Natural killer cell treated with Interleukin-12 subunit alpha and Interleukin-12 subunit beta and Interleukin-15 and Interleukin-18, amount 100 ng/mL, for 72 hours (primary cell): ENCODE measurements at places on chromosomes 11 and 22. TPM values are rescaled to one million over a fixed set of nuclear protein-coding genes. Genes with fewer than 3 reads are reported as not detected.

Gene SMC1B
- 0.07 TPM for total RNA-seq

Gene SCGB1C1
- total RNA-seq, result not detected

Gene FOSL1
- 18.1 TPM for total RNA-seq

Gene GRIA4
- not detected for total RNA-seq

Gene AP1B1
- total RNA-seq, result 106 TPM

Gene B4GALNT4
- not detected for total RNA-seq

Gene MOGAT2
- total RNA-seq, result not detected

Gene JHY
- 0.59 TPM for total RNA-seq

Gene RASL10A
- total RNA-seq, result 2.0 TPM

Gene CXCR5
- total RNA-seq, result 3.1 TPM

Gene WT1
- total RNA-seq, result not detected

Gene IL17REL
- not detected for total RNA-seq

DNA sequence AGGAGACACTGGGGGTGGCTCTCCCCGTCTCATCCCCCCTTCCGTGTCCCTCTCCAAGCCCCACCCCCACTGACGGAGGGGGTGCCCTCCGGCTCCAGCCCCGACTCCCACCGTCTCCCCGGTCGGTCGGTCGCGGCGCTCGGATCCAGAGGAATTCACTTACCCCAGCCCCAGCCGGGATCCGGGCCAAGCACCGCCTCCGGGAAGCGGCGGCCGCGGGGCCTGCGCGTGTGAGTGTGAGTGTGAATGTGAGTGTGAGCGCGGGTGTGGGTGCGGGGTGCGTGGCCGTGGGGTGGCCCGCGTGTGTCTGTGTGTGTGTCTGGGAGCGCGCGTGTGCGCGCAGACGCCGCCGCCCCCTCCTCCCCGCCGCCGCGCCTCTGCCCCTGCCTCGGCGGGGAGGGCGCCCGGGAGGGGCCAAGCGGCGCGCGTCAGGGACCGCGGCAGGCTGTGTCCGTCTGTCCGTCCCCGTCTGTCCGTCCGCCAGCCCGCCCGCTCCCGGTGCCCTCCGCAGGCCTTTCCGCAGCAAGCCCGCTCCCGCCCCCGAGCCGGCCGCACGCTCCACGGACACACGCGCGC is at the start of gene ELFN2:
ELFN2 (minus strand) TSS at position 345 of the 576 bp plus-strand sequence. CDS start 51,945 bp downstream, outside the sequence.
- no peak within 1 kb of the TSS for H3K27ac ChIP-seq
- DNase-seq, result no peak
- no peak within 1 kb of the TSS for H3K4me3 ChIP-seq
- H3K27me3 ChIP-seq, result peaks cover 40% of the 10 kb centered on the region

- H3K27ac ChIP-seq, result no peak overlapping the region
- no peak overlapping the region for H3K4me3 ChIP-seq
- no peak for DNase-seq
- H3K36me3 ChIP-seq, result peaks cover 3% of the 10 kb centered on the region
Measured at GRCh38 chr22:19497245-19497644, 17.5 kb downstream of the CDC45 start.

DNA sequence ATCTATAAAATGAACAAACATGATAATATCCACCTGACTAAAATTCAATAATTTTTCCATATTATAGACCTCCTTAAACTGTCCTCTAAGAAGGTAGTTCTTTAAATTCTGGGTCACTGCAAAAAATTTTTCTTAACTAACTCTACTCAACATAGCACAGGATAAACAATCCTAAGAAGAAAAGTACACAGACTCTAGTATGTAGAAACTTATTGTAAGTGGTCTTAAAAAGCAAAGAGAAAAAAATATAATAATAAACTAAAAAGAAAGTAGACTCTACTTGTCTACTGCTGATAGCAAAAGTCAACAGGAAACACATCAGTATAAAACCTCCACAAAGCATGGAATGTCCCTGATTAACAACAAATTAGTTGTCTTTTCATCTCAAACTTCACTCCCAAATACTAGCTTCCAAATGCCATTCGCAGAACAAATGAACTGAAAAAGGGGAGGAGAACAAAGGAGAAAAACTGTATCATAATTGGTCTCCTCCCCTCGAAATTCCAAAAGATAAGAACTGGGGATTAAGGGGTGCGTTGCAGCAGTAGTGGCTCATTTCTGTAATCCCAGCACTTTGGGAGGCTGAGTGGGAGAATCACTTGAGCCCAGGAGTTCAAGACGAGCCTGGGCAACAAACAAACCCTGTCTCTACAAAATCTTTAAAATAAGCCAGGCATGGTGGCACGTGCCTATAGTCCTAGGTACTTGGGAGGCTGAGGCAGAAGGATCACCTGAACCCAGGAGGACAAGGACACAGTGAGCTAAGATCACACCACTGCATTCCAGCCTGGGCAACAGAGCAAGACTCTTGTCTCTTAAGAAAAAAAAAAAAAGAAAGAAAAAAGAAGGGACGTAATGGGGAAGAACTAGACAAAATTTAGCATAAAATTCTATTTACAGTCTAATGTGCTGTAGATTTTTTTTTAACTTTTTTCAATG is 6.5 kb downstream of the FCHSD2 start:
- DNase-seq, result no peak
- no peaks in the 10 kb centered on the region for H3K27me3 ChIP-seq
- H3K4me3 ChIP-seq, result no peak overlapping the region
- peaks cover 11% of the 10 kb centered on the region for H3K4me1 ChIP-seq
- H3K27ac ChIP-seq, result no peak overlapping the region
- peaks cover 11% of the 10 kb centered on the region for H3K36me3 ChIP-seq

GRCh38 chr11:44110231-44110679 is 14.8 kb downstream of the EXT2 start:
- H3K4me1 ChIP-seq, result peaks cover 6% of the 10 kb centered on the region
- H3K27ac ChIP-seq, result peak overlapping the region; percentile 32
- no peaks in the 10 kb centered on the region for H3K27me3 ChIP-seq

DNA sequence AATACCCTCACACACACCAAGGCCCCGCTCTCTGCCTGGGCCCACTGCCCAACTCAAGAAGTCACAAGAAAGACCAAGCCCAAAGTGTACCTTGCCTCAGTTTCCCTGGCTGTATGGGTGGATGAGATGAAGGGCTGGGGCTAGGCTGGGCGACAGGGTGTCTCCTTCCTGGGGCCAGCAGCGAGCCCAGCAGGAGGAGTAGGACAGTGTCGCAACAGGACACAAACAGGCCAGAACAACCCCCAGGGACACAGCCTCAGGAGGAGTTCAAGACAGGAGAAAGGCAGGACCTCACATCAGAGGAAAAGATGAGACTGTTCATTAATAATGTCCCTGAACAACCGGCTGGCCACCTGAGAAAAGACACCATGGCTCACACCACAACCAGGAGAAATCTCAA is 13.3 kb downstream of the CSNK1E start:
- DNase-seq, result no peak
- no peaks in the 10 kb centered on the region for H3K36me3 ChIP-seq
- H3K4me1 ChIP-seq, result peaks cover 25% of the 10 kb centered on the region
- H3K27ac ChIP-seq, result no peak overlapping the region
- no peak overlapping the region for H3K4me3 ChIP-seq

DNA sequence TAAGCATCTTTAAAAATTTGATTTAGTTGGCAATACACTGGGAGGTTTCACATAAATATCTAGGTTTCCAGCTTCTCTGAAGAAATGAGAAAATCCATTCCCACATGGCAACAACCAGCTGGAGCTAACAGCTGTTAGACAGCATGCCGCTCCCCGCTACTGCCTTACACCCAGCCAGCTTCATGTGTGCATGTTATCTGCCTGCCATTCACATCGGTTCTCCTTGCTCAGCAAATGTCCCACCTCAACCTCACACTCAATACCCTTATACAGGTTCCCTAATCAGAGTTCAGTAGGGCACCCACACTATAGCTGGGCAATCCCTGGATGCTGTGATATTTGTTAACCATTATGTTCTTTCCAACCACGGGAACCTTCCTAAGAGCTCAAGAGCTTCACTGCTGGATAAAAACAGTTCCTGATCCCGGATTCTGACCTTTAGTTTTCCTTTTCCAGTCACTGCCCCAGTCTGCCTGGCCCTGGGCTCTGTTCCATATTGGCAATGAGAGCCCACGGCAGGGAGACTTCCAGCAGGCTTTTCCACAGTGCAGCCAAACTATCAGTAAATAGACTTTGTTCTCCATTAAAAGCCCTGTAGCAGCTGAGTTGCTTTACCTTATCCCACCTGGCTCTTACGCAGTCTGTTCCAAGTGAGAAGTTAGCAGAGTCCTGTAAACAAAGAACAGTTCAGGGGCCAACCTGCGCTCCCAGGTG is 8.6 kb downstream of the RPUSD4 start:
- no peak for DNase-seq
- peaks cover 40% of the 10 kb centered on the region for H3K36me3 ChIP-seq
- H3K27me3 ChIP-seq, result no peaks in the 10 kb centered on the region
- H3K27ac ChIP-seq, result no peak overlapping the region
- H3K4me3 ChIP-seq, result no peak overlapping the region

GRCh38 chr11:110431051-110431672 is 1.4 kb downstream of the FDX1 start:
- peaks cover 41% of the 10 kb centered on the region for H3K4me1 ChIP-seq
- no peaks in the 10 kb centered on the region for H3K27me3 ChIP-seq
- no peak for DNase-seq
- peak overlapping the region; percentile 100 for H3K4me3 ChIP-seq

DNA sequence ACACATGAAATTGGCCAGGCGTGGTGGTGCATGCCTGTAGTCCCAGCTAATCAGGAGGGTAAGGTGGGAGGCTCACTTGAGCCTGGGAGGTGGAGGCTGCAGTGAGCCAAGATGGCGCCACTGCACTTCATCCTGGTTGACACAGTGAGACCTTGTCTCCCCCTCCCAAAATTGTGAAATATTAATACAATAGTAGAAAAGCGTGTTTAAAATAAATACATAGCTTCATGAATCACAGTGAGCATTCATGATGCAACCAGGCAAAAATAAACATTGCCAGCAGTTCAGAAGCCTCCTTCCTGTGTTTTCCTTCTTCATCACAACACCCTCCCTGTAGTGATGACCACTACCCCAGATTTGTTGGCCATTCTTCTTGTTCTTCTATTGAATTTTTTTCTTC is 4.3 kb upstream of the TEAD1 start:
- peaks cover 9% of the 10 kb centered on the region for H3K36me3 ChIP-seq
- H3K4me1 ChIP-seq, result peaks cover 5% of the 10 kb centered on the region
- peaks cover 59% of the 10 kb centered on the region for H3K27me3 ChIP-seq
- no peak overlapping the region for H3K4me3 ChIP-seq
- H3K27ac ChIP-seq, result no peak overlapping the region
- no peak for DNase-seq

- H3K4me1 ChIP-seq, result peaks cover 85% of the 10 kb centered on the region
- peak; percentile 57 for DNase-seq
- peak overlapping the region; percentile 74 for H3K4me3 ChIP-seq
Measured at GRCh38 chr11:118915941-118916841, 9.5 kb downstream of the BCL9L start.

DNA sequence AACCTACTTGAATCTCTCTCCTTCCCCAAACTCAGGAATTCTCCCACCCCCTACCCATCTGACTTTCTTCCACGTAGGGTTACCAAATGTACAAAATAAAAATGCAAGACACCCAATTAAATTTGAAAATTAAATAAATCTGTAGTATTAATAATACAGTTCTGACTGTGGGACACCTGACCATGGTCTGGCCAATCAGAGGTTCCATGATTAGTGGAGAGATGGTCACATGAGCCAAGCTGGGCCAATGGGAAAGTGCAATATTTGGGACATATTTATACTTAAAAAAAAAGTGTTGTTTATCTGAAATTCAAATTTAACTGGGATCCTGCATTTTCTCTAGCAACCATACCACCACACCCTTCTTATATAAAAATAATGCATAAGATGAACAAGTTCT is 29.8 kb upstream of the ASPHD2 start:
- H3K27ac ChIP-seq, result no peak overlapping the region
- peaks cover 12% of the 10 kb centered on the region for H3K27me3 ChIP-seq
- no peaks in the 10 kb centered on the region for H3K4me1 ChIP-seq
- H3K36me3 ChIP-seq, result no peaks in the 10 kb centered on the region
- H3K4me3 ChIP-seq, result no peak overlapping the region

DNA sequence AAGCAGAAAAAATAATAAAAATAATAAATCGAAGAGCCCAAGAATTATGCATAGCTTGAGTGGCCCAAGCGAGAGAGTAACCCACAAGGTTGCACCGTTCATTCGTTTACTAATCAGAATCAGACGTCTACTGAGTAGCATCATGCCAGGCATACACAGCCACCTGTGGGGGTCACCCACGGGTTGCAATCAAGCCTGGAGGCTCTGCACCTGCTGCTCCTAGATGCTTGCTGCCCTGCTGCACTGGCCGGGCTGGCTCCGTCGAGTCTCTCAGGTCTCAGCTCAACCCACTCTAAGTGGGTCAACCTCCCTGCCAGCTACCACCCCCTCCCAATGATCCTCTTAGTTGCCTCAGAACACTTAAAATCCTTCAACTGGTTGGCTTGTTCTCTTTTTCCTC is 2.0 kb upstream of the TESMIN start:
- no peak overlapping the region for H3K4me3 ChIP-seq
- H3K27ac ChIP-seq, result no peak overlapping the region
- peaks cover 14% of the 10 kb centered on the region for H3K4me1 ChIP-seq
- no peaks in the 10 kb centered on the region for H3K27me3 ChIP-seq
- no peak for DNase-seq
- no peaks in the 10 kb centered on the region for H3K36me3 ChIP-seq

DNA sequence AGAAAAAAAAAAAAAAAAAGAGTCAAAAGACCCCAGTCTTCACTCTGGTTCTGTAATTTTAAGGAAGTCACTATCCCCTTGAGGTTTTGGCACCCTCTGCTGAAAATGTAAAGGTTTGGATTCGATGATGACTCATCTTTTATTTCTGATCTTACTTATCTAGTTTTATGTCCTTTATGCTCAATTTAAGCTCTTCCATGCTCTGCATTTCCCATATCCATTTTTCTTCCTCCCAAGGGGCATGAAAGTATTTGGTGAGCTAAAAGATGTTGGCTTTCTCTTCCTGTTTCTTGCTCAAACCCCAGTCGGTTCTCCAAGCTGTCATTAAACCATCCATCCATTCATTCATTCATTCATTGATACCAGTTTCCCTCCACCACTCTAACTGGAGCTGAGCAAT is 61.0 kb upstream of the CDON start:
- H3K4me1 ChIP-seq, result no peaks in the 10 kb centered on the region
- DNase-seq, result no peak
- H3K27ac ChIP-seq, result no peak overlapping the region
- H3K36me3 ChIP-seq, result no peaks in the 10 kb centered on the region

DNA sequence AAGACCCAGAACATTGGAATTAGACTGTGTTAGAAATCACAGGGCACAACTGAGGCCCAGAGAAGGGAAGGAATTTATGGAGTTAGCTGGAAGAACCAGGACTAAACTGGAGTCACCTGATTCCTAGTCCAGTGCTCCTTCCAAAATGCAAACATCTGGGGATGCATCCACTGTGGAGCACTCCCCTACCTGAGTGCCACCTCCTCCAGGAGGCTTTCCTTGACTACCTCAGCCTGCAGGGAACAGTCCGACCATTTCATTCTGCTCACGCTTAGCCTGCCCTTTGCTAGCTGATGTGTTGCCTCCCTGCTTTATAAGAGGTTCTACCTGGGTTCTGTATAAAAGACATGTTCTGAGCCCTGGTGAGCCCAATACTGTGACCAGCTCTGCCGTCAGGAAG is 24.0 kb downstream of the CHRDL2 start:
- no peak for DNase-seq
- no peak overlapping the region for H3K4me3 ChIP-seq
- H3K4me1 ChIP-seq, result peaks cover 2% of the 10 kb centered on the region
- H3K27ac ChIP-seq, result no peak overlapping the region

- peaks cover 7% of the 10 kb centered on the region for H3K4me1 ChIP-seq
- no peaks in the 10 kb centered on the region for H3K27me3 ChIP-seq
- no peaks in the 10 kb centered on the region for H3K36me3 ChIP-seq
- H3K4me3 ChIP-seq, result no peak overlapping the region
Measured at GRCh38 chr11:43830928-43831440, 49.6 kb upstream of the ALKBH3 start.
